ENCODE measurements at places on chromosomes 13 and 19.

GRCh38 chr19:48619692-48620585 is 633 bp downstream of the SPHK2 start:
- peak; percentile 22 for DNase-seq

DNA sequence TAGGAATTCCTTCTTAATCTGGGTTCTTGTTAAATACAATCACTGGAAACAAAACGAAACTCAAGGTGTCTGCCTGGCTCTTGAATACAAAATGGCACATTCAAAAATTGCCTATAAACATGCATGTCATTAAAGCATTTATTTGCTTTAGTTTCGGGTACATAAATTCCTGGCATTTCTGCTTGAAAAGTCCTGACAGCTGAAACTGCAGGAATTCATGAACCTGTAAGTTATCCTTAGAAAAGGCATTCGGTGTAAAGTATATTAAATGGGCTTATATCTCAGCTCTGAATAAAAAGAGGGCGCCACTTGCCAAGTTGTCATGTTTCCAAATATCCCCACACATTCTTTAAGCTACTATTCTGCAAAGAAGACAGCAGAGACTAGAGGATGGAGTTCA is 32.9 kb downstream of the RXFP2 start:
- no peak for DNase-seq

- DNase-seq = no peak
These were observed 860.6 kb downstream of the GPC5 start for GRCh38 chr13:92259046-92259445.

GRCh38 chr13:75986818-75987217 is 350.7 kb downstream of the LMO7 start:
- no peak for DNase-seq

GRCh38 chr19:54916822-54917221 is 10.9 kb downstream of the NCR1 start:
- DNase-seq = no peak

GRCh38 chr19:30165228-30165813 is 206.9 kb upstream of the ZNF536 start:
- no peak for DNase-seq

- DNase-seq = no peak
These were observed 24.6 kb downstream of the PDCD5 start for GRCh38 chr19:32605544-32605943.

DNA sequence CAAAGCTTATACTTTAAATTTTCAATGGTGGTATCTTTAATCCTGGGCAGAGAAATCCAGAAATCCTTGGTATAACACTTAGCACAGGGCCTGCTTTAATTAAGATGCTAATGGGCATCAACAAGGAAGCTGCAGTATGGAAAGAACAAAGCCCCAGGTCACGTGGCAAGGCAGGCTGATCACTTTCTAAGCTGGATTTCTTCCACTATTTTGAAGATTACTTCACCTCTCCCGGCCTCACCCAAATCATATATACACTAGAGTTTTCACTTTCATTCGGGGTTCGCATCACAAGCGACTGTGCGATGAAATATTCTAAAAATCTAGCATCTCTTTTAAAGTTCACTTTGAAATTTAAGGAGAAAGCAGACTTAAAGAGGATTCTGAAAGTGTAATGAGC is 71.8 kb downstream of the STARD13 start:
- DNase-seq = no peak

DNA sequence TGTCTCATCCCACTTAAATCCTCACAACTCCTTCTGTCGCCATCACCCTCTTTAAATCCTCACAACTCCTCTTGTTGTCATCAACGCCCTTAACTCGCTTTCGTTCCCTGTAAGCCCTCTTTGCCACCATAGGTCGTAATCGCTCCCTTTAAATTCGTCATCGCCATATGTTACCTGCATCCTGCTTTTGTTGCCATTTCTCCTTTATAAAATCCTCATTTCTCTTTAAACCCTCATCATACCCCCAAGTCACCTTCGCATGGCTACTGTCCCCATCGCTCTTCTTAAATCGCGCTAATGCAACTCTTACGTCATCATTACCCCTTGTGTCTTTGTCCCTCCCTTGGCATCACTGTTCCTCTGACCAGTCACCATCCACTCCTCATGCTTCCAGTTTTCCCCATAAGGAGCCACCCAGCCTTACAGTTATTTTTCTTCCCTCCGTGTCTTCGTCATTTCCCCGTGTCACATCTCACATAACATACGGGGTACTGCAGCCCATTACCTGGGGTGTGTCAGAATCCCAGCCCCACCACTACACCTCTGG is 539 bp downstream of the PLD3 start:
- no peak for DNase-seq

DNA sequence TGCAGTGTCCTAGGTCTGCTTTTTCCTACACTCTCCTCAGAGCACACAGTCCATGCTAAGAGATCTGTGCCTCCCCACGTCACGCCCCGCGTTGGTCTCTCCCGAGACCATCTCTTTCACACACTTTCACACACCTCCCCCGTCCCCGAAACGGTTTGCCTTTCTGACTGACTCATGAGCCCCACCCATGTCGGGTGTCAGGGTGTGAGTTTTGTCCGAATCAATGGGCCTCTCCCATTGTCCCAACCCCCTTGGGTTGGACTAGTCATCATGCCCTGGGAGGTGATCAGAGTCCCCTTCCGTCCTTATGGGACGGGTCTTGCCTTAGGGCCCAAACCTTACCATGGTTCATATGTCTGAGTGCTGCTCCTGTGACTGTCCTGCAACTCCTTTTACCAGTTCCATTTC is 214.0 kb upstream of the HTR2A start:
- no peak for DNase-seq

- DNase-seq = no peak
These were observed 37.3 kb downstream of the DNAJC3 start for GRCh38 chr13:95714142-95714832.

DNA sequence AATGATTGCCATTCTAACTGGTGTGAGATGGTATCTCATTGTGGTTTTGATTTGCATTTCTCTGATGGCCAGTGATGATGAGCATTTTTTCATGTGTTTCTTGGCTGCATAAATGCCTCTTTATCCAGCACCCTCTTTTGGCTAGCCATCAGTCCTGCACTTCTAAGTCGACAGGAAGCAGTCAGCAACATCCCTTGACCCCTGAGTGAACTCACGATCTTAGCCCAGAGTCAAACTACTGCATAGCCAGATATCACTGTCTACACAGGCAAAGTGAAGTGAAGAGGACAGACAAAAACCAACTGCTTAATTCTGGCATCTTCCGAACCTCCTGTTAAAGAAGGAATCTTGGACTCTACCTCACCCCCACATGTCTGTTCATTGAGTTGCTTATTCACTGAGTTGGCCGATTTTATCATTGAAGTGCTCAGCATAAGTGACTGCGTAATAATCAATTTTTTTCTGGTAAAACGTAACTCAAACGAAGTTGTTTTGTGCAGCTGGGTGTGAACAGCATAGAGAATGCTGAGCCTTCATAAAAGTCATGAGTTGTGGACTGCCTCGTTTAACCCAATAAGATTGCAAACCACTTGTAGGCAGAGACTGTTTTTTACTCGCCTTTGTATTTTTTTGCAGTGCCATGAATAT is 304.2 kb downstream of the COG6 start:
- DNase-seq = no peak

DNA sequence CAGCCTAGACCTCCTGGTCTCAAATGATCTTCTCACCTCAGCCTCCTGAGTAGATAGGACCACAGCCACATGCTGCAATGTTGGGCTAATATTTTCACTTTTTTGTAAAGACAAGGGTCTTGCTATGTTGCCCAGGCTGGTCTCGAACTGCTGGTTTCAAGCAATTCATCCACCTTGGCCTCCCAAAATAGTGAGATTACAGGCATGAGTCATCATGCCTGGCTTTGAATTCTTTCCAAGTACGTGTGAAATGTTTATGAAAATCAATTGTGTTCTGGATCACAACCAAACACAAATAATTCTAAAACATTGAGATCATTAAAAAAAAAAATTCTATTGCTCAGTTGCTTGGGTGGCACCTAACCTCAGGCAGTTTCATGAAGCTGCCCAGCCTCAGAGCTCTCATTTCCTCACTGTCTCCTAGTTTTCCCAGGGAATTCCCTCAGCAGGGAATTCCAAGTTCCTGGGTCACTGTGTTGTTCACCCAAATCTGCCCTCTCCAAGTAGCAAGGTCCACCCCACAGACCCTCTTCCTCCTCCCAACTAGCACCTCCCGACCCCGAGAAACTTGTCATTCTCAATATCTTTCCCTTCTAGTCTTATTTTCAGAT is 44.8 kb downstream of the ING1 start:
- DNase-seq = no peak
